ENCODE measurements at places on chromosomes 5 and 9.
A peak's percentile ranks its signal among the peaks of the same experiment; 100 is the strongest.

DNA sequence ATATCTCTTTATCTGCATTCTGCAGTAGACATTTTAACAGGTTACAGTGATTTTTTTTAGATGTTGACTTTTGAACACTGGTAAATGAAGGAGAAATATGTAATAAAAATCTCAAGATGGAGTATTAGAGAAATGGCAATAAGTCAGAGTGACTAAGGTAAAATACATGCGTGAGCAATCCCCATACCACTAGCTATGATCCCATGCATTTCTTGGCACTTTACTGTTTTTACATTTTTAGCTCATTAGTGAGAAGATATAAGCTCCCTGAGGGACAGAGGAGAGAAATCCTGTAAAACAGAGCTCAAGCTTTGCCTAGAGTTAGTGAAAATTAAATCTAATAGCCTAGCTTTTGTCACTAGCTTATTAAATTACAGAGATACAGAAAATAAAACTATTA, 181.9 kb upstream of the TRPM3 start:
- no peak for DNase-seq

DNA sequence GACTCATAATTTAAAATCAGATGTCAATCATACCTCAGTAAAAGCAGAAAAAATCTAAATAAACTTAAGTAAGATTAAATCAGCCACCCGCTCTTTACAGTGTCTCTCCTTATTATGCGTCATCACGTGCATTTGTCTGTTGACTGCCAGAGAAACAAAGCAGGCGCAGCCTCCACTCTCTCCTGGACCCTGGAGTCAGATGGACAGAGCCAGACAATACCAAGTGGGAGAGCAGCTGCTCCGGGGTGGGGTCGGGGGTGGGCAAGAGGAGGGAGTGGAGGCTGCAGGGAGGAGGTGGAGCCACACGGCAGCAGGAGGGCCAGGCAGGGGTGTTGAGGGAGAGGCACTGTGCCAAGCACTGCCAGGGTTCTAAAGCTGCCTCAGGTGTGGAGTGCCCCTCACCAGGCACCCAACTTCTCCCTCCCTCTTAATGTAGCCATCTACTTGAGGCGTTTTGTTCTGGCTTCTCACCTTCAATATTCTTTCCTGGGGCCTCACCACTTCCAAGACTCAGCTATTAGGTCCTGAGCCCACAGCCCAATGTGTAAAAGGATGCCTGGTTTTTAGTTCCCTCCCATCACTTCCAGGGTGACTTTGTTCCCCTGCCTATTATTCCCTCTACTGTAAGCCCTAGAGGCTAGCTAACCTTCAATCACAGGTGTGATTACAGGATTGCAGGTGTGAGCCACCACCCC, 96.3 kb downstream of the GLDC start:
- DNase-seq, result no peak

GRCh38 chr9:4020755-4021296, 279.0 kb downstream of the GLIS3 start:
- no peak for DNase-seq

GRCh38 chr9:135822374-135822755, 85.0 kb downstream of the CAMSAP1 start:
- no peak for DNase-seq

DNA sequence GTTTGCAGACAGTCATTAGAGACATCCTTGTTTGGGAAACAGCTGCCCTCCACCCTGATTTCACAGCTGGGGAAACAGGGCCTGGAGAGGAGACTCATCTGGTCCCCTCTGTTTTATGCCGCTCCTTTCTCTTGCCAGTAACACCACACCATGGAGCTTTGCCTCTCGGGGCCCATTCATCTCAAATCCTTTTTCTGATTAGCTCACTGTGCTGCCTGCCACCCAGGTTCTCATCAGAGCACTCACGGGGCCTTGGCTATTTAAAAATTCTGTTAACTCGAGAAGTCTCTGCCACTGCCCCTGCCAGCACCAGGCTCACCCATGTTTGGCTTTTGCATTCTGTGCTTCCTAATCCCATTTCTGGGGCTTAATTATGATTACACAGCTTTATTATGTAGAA, 36.8 kb upstream of the C5orf58 start:
- DNase-seq, result no peak

GRCh38 chr5:107598958-107599357, 71.8 kb downstream of the EFNA5 start:
- DNase-seq, result no peak

- no peak for DNase-seq
Observed at GRCh38 chr5:135641319-135641718, 62.5 kb upstream of the CXCL14 start.

- DNase-seq, result no peak
Observed at GRCh38 chr9:135890190-135891026, 16.9 kb downstream of the CAMSAP1 start.

DNA sequence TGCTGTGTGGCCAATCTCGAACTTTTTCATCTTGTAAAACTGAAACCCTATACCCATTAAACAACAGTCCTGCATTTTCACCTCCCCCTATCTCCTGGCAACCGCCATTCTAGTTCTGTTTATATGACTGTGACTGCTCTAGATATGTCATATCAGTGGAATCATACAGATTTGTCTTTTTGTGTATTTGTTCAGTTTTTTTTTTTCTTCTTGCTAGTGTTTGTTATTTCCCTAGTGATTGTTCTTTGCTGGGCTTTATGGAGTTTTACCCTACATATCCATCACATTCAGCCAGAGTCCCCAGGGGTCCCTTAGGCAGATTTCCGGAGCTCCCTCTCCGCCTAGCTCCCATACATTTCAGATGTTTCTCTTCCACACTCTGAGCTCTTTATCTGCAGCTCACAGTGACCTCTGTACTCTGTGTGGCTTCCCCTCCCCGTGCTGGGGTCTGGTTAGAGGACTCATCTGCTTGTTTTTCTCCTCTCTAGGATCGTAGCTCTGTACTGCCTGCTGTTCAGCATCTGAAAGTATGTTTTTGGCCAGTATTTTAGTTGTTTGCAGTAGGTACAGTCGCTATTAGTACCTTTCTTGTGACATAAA, 25.1 kb upstream of the CARTPT start:
- DNase-seq, result no peak

- peak; percentile 75 for DNase-seq
Observed at GRCh38 chr5:82358457-82358856, 80.3 kb upstream of the RPS23 start.

DNA sequence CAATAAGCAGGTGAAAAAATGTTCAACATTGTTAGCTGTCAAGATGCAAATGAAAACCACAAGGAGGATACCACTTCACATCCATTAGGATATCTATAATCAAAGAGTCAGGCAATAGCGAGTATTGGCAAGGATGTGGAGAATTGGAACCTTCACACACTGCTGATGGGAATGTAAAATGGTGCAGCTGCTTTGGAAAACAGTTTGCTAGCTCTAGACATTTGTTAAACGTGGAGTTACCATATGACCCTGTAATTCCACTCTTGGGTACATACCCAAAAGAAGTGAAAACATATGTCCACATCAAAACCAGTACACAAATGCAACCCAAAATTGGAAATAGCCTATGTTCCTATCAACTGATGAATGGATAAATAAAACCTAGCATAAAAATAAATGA, 37.4 kb downstream of the SCAMP1 start:
- DNase-seq, result no peak

GRCh38 chr5:94746731-94747124, 128.3 kb downstream of the SLF1 start:
- peak; percentile 87 for DNase-seq

GRCh38 chr5:95283761-95284571, 928 bp downstream of the MCTP1 start:
- DNase-seq, result peak; percentile 11

DNA sequence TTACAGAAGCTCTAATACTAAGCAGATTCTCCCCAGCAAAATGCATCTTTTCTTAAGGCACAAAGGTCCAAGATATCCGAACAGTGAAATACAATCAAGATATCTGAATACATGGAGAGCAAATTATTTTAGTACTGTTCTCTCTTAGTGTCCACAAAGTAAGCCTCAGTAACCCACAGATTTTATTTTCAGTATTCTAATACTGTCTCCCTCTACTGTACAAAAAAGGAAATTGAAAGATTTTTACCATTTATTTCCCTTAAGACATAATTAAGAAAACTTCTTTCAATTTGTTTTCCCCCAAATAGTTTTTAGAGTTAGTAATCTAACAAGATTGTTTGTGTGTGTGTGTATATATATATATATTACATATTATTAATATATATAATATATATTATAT, 24.7 kb upstream of the NOL6 start:
- DNase-seq, result peak; percentile 31

GRCh38 chr5:55960779-55961178, 34.0 kb downstream of the IL6ST start:
- no peak for DNase-seq

DNA sequence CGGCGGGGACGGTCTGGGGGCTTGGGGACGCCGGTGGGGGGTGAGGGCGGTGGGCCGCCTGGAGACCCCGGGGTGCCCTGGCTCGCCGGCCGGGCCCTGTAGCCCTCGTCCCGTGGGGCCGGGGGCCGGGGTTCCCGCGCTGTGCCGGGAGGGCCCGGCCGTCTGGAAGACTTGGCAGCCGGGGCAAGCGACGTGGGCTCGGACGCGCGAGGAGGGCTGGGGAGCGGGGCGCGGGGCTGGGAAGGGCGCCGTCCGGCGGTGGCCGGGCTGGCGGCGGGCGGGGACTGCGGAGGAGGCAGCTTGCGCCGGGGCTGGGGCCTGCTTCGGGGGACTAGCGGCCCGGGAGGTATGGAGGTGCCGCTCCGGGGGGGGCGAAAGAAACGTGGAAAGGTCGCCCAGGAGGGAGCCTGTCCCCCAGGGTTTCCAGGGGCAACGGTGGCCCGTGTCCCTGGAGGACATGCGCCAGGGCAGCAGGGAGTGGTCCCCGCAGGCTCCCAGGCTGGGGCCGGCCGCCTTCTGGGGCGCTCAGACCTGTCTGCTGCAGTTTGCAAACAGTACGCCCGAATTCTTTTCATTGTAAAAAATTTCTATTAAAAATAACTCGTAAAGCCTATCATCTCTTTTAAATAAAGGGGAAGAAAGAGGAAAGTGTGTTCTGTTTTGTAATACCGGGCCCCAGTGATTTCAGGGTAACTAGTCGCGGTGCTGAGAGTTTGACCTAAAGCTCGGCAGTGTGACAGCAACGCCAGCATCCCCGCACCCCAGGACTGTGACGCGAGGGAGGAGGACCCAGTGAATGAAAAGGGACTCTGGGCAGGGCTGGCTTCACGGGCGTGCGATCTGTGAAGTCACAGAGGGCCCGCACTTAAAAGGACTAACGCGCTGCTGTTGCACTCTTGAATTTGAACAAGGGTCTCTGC, 752 bp upstream of the ANKH start:
- DNase-seq, result no peak

DNA sequence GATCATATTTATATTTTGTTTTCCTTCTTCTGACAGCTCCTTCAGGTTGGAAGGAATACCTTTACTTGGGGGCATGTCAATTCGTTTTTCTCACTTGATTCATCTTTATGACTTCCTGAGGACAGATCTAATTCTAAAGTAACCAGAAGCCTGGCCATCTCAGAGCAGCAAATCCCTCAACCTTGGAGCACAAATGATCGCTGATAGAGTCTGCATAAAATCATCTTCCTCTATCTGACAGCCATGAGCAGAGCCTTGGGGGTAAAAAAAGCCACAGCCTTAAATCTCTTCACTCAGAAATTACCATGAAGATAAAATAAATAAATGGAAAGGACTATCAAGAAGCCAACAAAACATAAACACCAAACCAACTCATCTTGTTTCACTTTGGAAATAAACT, 325.8 kb downstream of the PRR16 start:
- no peak for DNase-seq

GRCh38 chr9:72043576-72043975, 16.8 kb downstream of the C9orf57 start:
- DNase-seq, result no peak

GRCh38 chr5:8157320-8157822, 288.4 kb downstream of the MTRR start:
- no peak for DNase-seq

- no peak for DNase-seq
Observed at GRCh38 chr9:126635061-126635460, 21.3 kb downstream of the LMX1B start.

DNA sequence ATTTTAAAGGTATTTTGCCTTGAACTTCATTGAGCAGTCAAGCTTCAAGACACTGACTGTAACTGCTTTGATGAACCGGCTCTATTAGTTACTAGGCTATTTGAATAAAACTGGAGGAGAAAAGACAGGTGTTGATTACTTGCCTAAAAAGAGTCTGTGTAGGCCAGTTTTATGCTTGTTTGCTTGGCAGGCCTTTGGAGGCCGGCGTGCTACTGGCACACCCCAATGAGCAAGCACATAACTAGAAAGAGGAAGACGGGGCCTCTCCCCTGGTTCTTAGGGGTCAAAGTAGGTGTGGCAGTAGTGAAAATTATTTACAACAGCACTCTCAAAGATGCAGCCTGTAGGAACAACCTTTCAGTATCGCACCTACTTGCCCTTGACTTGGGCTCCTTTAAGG, 2.1 kb upstream of the ZFR start:
- peak; percentile 65 for DNase-seq

- DNase-seq, result no peak
Observed at GRCh38 chr9:113380869-113381378, 4.1 kb upstream of the HDHD3 start.

- DNase-seq, result peak; percentile 74
Observed at GRCh38 chr5:96336351-96336985, 96.6 kb downstream of the PCSK1 start.

GRCh38 chr9:129665389-129665775, at the start of gene PRRX2:
PRRX2 (plus strand) TSS chr9:129665647; CDS start chr9:129665868, 221 bp downstream.
- no peak for DNase-seq

- peak; percentile 95 for DNase-seq
Observed at GRCh38 chr9:89388084-89388867, 70.0 kb downstream of the SECISBP2 start.

DNA sequence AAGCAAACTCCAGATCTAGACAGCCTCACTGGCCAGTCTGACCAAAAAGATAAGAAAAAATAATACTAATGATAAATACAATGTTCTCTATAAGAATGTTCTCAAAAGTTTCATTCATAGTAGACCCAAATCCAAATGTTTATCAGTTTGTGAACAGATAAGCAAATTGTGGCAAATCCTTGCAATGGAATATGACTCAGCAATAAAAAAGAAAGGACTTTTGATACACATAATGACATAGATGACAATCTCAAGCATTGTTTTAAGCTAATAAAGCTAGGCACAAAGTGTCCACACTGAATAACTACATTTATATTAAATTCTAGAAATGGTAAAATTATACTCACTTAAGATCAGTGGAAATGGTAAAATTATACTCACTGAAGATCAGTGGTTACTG, 195.4 kb upstream of the TYRP1 start:
- DNase-seq, result no peak

DNA sequence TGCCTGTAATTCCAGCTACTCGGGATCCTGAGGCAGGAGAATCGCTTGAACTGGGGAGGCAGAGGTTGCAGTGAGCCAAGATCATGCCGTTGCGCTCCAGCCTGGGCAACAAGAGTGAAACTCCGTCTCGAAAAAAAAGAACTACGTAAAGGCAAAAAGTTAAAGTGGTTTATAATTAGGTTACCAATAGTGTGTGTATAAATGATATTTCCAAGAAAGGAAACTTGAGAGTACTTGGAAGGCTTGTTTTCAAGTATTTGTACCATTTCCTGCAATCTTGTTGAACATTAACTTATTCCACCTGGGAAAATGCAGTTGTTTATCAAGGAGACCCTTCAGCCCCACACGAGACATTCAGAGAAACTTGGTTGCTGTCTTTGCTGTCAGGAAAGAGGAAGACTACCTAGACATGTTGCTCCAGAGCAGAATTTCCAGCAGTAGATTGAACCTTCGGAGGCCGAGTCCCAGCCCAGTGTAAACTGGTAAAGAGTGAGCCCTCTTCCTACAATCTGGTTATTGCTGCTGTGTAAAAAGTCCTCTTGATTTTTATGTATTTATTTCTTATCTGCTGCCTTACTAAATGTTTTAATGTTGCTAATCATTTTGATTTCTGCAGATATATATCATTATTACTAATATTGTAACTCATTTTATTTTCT, 30.1 kb downstream of the STXBP1 start:
- peak; percentile 2 for DNase-seq

Data from MV-4-11 (cell line).